ENCODE measurements at places on chromosomes 4 and X. TPM values are rescaled to one million over a fixed set of nuclear protein-coding genes. Genes with fewer than 3 reads are reported as not detected.

PRR32 gene
- not detected for total RNA-seq

DDX60 gene
- 2.1 TPM for total RNA-seq

CPZ gene
- total RNA-seq: 10.4 TPM

EDA2R gene
- total RNA-seq: 35.0 TPM

PPEF2 gene
- under 0.01 TPM for total RNA-seq

SLC49A3 gene
- total RNA-seq: 3.9 TPM

RIPPLY1 gene
- not detected for total RNA-seq

TREX2 gene
- 1.6 TPM for total RNA-seq

PDE6B gene
- 5.0 TPM for total RNA-seq

CENPVL3 gene
- not detected for total RNA-seq

TMEM150C gene
- total RNA-seq: under 0.01 TPM

DMP1 gene
- total RNA-seq: not detected

PCDH7 gene
- 111 TPM for total RNA-seq

TMPRSS11D gene
- total RNA-seq: not detected

CLCN5 gene
- 29.8 TPM for total RNA-seq

All from placental epithelial cell (primary cell).